ENCODE measurements at places on chromosomes 6 and 20.

DNA sequence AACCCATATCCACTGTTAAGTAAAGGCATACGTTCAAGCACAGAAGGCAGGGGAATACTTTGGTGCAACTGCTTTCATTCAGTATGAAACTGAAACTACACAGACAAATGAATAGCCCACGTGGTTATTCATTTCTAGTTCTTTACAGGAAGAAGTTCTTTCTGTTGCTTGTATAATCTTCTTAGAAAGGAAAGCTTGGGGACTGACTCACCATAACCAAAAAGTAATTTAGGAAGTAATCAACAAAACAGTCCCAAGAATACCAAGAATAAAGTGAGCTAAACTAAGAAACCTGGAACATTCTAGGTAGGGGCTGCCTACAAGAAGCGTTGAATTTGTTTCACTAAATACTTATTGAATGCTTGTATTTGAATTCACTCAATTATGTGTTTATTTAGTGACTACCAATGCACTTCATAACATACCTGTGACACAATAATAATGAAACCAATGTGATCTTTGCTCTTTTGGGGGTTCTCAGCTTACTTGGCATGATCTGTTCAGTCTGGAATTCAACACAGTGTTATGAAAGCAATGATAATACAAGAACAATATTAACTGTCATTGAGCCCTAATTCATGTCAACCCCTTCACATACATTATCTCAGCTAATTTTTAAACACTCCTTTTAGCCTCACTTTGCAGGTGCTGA, 25.1 kb upstream of the KIAA0408 start:
- no peak for DNase-seq

DNA sequence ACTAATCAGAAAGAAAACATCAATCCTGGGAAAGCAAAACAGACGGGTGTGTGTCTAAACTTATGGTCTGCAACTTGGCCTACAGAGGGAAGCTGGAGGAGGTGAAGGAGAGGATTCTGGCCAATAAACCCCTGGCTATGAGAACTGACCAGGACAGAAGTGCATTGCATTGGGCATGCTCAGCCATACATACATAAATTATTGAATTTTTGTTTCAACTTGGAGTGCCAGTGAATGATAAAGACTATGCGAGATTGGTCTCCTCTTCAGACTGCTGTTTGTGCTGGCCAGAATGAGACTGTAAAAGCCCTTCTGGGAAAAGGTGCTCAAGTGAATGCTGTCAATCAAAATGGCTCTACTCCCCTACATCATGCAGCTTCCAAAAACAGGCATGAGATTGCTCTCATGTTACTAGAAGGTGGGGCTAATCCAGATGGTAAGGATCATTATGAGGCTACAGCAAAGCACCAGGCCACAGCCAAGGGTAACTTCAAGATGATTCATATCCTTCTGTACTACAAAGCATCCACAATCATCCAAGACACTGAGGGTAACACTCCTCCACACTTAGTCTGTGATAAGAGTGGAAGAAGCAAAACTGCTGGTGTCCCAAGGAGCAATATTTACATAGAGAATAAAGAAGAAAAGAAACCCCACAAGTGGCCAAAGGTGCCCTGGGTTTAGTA, 17.4 kb downstream of the ADNP start:
- no peak for DNase-seq

DNA sequence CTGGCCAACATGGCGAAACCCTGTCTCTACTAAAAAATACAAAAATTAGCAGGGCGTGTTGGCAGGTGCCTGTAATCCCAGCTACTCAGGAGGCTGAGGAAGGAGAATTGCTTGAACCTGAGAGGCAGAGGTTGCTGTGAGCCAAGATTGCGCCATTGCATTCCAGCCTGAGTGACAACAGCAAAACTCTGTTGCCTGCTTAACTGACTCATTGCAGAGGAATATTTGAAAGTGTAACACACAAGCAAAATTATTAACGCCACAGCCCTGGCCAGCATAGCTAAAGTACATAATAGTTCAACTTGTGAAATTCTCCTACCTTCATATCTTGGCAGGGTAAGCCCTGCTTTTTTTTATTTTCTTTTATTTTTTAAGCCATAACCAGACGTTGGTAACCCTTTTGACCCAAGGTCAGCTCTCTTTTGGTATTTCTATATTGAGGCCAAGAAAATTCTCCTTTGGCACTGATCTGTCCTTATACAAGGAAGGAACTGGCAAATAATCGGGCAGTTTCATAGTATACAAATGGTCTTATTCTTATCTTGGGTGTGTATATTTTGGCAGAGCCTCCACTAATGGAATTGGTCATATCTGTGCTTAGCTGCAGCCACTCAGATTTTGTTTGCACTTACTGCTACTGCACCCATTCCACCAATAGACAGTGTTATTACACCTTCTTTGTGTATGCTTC, 4.0 kb upstream of the ADGRF5 start:
- no peak for DNase-seq

GRCh38 chr6:91860541-91861335, 1273.9 kb upstream of the MAP3K7 start:
- DNase-seq = no peak

- DNase-seq = peak; percentile 45
Observed at GRCh38 chr6:144482142-144482541, 197.0 kb downstream of the UTRN start.

DNA sequence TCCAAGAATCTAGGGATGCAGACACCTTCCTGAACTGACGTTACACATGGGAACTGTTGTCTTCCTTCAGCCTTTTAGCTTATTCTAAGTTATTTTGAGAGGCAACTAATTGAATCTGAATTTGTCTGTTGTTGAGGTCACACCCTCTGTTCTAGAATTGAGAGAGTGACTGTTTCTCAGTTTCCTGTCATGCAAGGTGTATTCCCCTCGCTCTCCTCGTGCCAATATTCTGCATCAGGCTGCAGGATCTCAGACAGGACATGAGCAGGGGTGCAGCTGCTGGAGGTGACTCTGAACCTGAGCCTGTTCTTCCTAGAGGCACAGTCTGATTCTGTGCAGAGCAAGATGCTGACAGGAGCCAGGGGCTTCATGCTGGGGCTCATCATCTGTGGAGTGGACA, 52.5 kb downstream of the HLA-DPB1 start:
- no peak for DNase-seq

DNA sequence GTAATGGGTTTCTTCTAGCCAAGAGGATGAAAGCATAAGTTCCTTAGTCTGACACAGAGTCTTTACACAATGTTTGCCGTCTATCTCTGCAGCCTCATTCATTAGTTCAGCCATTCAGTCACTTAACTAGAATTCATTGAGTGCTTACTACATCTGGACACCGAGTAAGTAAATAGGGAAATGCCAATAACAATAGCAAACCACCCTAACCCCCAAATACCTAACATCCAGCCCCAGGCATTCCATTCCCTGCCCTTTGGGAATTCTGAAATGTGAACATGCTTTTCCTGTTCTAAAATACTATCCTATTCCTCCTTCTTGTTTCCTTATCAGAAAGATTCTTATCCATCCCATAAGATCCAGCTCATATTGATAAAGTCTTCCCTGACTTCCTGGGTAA, 277.6 kb upstream of the RNF217 start:
- no peak for DNase-seq

DNA sequence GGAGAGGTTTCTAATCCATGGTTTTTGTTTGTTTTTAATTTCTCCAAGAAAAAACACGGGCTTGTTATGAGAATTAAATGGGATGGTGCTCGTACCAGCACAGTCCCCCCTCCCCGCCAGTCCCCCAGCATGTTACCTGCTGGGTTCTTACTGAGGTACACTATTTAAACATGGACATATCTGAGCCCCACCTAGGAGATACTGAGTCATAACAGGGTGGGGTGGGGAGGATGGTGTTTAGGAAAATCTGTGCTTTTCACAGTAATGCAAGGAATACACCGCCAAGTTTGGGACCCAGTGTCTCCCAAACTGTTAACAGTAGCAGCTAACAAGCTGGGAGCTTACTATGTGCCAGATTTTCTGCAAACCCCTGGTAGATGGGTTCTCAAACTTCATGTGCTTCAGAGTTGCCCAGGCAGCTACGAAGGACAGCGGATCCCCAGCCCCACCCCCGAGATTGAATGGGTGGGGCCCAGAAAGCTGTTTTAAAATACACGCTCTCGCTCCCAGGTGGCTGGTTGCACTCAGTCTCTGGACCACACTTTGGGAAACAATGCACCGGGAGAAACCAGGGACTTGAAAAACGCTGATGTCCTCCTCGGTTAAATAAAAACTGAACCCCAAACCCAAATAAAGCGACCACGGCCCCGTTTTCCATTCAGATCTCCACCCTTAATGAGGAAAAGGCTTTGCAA, 995 bp downstream of the ZFP64 start:
- DNase-seq = peak; percentile 1

GRCh38 chr20:25197183-25197869, 1.8 kb downstream of the ENTPD6 start:
- DNase-seq = no peak

GRCh38 chr6:44234101-44235025, 11.0 kb downstream of the SLC29A1 start:
- DNase-seq = no peak

DNA sequence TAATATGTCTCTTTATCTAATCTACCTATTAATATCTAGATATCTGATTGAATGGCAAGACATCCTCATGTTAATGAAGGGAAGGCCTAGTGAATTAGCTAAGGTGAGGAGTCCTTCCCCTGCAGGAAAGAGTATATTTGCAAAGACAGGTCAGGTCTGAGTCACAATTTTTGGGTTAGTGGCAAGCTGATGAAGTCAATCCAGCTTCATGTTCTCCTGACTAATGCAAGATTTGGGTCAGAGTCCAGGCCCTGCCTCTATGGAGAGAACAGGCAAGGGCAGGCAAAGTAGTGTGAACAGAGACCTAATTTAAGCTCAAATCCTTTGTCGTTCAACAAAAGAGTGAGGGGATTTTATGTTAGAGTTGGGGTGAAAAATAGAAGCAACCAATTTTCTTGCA, 496.7 kb downstream of the BMP2 start:
- no peak for DNase-seq

DNA sequence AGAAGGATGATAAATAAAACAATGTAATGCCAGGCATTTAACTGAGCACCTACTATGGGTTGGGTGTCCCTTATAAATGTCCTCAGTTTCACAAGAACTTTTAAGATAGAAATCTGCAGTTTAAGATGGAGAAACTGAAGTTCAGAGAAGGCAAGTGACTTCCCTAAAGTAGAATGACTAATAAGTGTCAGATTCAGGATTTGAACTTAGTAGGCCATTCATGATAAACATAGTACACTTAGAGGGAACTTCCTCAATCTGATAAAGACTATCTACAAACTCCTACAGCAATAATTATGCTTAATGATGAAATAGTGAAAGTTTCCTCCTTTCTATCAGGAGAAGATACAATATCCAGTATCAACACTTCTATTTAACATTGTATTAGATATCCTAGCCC, 43.9 kb downstream of the NCR2 start:
- DNase-seq = no peak

GRCh38 chr6:35294308-35294945, 3.2 kb upstream of the DEF6 start:
- DNase-seq = no peak

DNA sequence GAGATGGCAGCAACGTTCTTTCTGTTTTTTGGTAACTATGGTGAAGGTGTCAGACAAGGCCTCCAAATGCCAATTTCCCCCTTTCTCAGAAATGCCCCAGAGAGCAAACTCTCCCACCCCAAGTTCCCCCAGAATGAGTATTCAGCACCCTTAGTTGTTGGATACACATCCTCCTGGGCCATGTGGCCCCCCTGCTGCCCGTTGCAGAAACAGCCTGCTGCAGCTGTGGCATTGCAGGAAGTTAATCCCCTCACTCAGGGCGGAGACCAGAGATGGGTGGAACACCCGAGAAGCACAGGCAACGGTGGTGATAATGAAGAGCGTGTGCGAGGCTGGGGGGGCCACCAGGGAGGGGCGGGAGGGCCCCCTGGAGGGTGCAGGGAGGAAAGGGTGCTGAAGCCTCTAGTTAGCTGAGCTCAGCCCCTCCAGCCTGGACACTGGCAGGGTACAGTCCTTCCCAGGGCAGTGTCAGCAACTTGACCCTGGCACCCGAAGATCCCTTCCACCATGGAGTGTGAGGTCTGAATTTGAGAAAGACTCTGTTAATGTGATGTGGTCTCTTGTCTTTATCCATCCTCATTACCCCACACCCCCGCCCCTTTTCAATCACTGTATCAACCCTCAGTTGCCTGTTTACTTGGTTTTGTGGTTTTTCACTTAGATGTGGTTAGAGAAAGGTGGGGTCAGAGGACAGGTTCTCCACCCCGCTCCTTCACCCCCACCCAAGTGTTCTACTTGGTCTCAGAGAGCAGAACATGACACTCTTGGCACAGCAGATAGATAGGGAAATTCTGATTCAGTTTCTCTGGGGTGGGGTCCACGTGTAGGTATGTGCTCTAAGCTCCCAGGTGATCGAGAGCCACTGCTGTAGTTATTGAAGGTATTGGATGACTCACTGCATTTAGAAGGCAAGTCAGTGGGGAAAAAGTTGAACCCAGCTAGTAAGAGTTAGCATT, 208.8 kb upstream of the SUPT3H start:
- peak; percentile 47 for DNase-seq

GRCh38 chr20:18815194-18815942, 1.8 kb downstream of the SCP2D1 start:
- DNase-seq = no peak

GRCh38 chr6:170271771-170272314, 19.0 kb downstream of the DLL1 start:
- no peak for DNase-seq

GRCh38 chr6:108118359-108118724, 43.8 kb upstream of the OSTM1 start:
- no peak for DNase-seq

DNA sequence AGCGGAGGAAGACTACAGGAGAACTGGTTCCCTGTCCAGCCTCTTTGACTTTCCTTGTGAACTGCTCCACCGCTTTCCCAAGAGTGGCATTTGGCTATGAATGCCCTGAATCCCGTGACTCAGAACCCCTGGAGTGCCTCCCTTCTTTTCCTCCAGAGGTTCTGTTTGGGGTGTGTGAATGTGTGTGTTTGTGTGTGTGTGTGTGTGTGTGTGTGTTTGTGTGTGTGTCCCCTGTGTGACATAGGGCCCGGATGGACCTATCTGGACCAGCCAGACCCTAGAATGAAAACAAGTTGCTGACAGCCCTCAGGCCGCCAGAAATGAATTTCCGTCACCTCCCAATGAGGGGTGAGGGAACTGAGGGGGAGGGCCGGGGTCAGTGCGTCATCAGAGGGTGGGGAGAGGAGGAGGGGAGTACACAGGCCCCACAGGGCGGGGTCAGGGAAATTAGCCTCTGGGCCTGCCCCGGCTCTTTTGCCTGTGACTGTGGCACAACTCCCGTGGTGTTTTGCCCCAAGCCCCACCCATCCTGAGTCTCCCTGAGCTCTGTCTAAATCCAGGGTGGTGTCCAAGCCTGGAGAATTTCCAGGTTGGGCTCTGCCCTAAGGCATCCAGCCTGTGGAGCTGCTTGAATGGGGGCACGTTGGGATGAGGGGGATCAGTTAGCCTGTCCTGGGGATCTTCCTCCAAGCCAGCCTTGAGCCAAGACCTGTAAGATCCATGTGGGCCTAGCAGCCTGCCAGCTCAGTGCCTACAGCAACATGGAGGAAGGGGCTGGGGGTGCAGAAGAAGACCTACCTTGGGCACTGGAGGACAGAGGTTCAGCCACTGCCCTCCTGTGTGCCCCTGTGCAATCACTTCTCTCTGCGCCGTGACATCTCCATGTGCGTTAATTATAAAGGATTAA, 15.2 kb upstream of the MRPS18A start:
- no peak for DNase-seq

Data from stimulated activated CD8-positive, alpha-beta memory T cell treated with anti-CD3 and anti-CD28 coated beads, Interleukin-15, amount 100 ng/mL, for 4 hours (primary cell).